Vagina (tissue), 2 donors: ENCODE measurements at places on chromosomes 2 and 18. TPM values are rescaled to one million over a fixed set of nuclear protein-coding genes. Genes with fewer than 3 reads are reported as not detected.

EMILIN2 gene
- 26.8 TPM for total RNA-seq

GRCh38 chr18:54466248-54467005 is 108.7 kb downstream of the C18orf54 start:
- no peak for DNase-seq

DNA sequence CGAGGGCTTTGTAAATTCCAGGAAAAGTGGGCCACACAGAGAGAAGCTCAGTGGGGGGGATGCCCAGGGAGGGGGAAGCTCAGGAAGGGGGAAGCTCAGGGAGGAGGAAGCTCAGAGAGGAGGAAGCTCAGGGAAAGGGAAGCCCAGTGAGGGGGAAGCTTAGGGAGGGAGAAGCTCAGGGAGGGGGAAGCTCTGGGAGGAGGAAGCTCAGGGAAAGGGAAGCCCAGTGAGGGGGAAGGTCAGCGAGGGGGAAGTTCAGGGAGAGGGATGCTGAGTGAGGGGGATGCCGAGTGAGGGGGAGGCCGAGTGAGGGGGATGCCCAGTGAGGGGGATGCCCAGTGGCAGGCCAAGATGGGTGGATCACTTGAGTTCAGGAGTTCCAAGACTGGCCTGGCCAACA is 821 bp upstream of the CHRNG start:
- DNase-seq = no peak

DNA sequence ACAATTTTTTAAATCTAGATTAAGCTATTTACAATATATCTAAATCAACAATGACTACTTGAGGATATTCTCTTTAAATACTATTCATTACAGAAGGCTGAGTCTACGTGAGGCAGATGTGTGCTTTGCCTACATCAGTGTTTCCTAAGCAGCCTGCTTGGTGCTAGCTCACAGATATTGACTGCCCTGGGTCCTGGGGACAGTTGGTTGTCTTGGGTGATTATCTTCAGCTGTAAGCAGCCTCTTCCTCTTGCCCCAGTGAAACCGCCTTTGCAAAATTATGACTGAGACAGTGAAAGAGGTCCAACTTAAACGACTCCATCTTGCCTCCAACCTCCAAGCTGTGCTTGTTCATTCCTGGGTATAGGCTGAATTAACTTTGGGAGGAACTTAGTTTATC is 39.6 kb upstream of the CCDC88A start:
- DNase-seq = no peak

GALR1 gene
- 0.98 TPM for total RNA-seq

LCT gene
- not detected for total RNA-seq

GRCh38 chr2:84850471-84850870 is 30.4 kb downstream of the TRABD2A start:
- DNase-seq = no peak

DNA sequence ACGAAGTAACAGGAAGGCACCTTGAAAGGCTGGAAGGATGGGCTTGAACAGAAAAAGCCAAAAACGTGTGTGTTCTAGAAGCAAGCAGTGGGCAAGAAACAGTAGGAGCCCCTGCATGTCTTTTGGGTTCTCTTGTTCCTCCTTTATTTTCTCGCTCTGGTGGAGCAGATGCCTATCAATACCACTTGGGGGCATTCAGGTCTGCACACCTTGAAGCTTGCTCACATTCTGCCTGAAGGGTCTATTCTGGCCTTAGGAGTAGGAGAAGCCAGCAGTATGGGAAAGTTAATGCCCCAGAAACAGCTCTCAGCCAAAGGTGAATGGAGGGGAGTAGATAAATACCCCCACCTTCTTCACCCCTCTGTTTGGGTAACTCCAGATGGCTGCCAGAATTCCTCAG is 204.5 kb downstream of the TXNL1 start:
- no peak for DNase-seq

- DNase-seq = no peak
Observed at GRCh38 chr2:182499706-182500470, 73.1 kb upstream of the PDE1A start.

GRCh38 chr2:128754246-128754724 is 435.6 kb upstream of the HS6ST1 start:
- no peak for DNase-seq

AQP12A gene
- total RNA-seq = not detected

- no peak for DNase-seq
Observed at GRCh38 chr2:44730593-44730992, 210.9 kb upstream of the SIX3 start.

ECEL1 gene
- total RNA-seq = not detected

DNA sequence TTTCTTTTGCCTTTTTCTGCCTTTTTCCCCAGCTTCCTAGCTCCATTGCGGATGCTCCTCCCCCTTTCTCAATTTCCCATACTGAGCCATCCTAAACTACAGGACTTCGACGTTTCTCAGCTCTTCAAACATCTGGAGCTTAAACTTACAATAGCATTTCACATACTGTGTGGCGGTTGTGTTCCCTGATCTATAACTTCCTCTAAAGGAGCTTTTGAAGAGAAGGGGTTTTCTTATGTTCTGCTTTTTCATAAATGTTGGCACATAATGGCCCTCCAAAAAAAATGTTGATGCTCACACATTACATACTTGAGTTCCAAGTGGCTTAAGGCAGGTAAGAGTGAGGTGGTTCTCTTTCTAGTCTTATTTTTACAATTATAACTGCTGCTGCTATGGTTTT is 87.4 kb downstream of the RNF144A start:
- no peak for DNase-seq

DNA sequence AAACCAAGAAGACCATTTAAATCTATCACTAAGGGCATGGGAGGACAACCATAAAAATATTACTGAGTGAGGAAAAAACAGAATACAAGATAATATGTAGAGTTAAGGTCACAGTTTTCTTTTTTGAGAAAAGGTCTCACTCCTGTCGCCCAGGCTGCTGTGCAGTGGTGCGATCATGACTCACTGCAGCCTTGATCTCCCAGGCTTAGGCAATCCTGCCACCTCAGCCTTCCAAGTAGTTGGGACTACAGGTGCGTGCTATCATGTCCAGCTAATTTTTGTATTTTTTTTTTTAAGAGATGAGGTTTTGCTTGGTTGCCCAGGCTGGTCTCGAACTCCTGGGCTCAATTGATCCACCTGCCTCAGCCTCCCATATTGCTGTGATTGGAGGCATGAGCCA is 24.0 kb downstream of the POLR1A start:
- no peak for DNase-seq

DNA sequence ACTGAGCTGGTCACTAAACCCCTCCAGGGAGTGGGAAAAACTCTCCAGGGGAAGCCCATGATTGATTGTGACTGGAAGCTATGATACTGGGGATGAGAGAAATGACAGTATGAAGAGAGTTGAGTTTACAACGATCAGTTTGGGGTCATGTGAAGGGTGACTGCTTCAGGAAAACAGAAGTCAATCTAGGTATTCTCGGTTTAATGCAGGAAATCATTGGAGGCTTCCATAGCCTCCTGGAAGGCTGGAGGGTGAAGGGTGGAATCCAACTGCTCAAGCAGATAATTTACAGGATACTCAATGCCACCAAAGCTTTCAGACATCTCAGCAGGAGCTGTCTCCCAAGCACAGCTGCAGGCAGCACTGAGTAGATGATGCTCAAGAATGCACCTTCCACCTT is 154.6 kb downstream of the ZNF516 start:
- DNase-seq = no peak

LAMA3 gene
- total RNA-seq = 106 TPM

DNA sequence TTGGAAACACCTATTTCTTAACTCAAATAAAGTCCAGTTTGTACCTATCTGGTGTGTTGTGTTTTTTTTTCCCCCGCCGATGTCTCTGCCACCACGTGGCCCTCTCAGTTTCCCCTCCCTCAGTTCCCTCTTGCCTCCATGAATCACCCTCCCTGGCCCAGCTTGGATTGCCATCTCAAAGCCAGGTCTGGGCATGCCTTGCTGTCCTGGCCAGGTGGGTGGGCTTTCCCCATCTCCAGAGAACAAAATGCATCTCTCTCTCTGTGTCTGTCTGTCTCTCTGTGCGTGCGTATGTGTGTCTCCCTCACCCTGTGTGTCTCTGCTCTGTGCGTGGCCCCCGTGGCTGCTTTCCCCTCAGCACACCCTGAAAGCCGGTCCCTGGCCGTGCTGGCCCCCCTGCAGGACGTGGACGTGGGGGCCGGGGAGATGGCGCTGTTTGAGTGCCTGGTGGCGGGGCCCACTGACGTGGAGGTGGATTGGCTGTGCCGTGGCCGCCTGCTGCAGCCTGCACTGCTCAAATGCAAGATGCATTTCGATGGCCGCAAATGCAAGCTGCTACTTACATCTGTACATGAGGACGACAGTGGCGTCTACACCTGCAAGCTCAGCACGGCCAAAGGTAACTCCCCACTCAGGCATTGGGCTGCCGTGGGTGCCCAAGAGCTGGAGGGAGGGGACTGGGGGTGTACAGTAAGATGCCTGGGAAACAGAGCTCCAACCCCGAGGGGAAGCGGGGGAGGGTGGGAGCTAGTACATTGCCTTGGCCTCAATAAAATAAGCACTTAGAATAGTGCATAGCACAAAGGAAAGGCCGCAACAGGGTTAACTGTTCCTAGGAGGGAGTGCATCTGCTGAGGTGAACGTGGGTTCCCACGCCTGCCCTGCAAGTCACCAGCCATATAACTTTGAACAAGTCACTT is 31.6 kb upstream of the GMPPA start:
- no peak for DNase-seq

GRCh38 chr18:5065615-5066014 is 131.4 kb downstream of the AKAIN1 start:
- no peak for DNase-seq

SIX3 gene
- not detected for total RNA-seq

DNA sequence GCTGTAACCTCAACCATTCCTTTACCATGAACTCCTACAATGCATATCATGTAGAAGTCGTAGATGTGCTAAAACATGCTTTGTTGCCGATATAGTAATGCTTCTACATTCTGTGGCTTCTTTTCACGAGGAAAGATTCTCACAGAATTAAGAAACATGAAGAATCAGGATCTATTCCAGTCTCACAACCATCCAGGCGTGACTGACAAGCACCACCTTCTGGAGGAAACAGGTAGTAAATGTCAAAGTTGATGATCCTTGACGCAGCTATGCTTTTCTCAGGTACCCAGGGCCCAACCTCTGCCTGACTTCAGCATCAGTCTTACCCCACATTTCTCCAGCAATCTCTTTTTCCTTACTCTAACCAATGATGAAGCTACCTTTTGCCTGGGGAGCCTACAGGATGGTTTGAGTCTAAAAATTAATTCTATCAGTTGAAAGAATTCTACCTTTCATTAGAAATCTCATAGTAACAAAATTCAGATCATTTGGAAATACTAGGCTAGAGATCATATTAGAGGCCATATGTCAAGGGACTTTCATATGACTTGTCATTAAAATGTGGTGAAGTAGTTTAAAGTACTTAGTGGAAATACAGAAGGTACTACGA is 123.3 kb upstream of the RND3 start:
- no peak for DNase-seq

GRCh38 chr2:10012963-10013461 is 30.3 kb upstream of the KLF11 start:
- DNase-seq = no peak

DNA sequence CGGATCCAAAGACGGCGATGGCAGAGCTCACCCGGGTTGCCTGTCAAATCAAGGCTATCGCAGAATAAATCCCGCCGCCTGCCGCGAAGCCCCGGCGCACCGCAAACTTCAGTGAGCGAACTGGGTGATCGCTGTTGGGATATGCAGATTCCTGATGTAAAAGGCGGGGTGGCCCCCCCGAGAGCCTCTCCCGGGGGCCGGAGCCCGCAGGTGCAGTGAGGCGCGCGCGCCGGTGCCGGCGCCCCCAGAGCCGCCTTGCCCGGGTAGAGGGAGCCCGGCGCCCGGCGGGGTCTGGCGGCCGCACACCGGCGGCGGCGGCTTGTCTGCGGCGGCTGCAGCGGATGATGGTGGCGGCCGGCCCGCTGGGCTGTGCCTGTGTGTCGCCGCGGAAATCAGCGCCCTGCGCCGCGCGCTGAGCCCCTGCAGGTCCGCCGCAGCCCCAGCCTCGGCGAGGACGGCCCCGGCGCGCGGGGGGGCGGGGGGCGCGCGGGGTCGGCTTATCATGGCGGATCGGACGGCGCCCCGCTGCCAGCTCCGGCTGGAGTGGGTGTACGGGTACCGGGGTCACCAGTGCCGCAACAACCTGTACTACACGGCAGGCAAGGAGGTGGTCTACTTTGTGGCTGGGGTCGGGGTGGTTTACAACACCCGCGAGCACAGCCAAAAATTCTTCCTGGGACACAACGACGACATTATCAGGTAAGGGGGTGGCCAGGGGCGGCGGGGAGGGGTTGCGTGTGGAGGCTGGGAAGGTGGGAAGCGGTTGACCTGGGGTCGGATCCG is 1.3 kb downstream of the EML6 start:
- DNase-seq = no peak

- DNase-seq = no peak
Observed at GRCh38 chr2:52886556-52886955, 881.0 kb upstream of the CHAC2 start.

SERPINB10 gene
- total RNA-seq = 0.98 TPM

C2orf66 gene
- total RNA-seq = not detected

COL3A1 gene
- 123 TPM for total RNA-seq

- DNase-seq = no peak
Observed at GRCh38 chr2:128202791-128203190, 111.8 kb downstream of the UGGT1 start.

DNA sequence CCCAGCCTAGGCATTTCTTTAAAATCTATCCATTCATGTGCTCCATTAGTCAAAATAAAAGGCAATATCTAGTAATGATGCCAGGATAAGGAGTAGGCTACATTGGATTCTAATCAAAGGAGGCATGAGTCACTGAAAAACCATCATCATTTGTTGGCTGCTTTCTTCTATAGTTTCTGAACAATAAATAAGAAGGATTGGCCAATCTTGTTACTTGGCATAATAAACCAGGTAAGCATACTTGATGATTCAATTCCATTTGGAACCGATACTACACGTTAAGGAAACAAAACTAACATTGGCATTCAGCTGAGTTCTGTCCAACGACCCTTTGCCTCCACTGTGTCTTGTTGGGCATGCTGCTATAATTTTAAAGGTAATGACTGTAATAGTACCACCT is 27.2 kb downstream of the ATP8B1 start:
- DNase-seq = no peak

- no peak for DNase-seq
Observed at GRCh38 chr2:58709274-58709673, 468.1 kb upstream of the FANCL start.
